Activated gamma-delta T cell treated with Interleukin-2 at 50 U/mL for 16 hours (primary cell): ENCODE measurements at places on chromosomes 3 and 15.

DNA sequence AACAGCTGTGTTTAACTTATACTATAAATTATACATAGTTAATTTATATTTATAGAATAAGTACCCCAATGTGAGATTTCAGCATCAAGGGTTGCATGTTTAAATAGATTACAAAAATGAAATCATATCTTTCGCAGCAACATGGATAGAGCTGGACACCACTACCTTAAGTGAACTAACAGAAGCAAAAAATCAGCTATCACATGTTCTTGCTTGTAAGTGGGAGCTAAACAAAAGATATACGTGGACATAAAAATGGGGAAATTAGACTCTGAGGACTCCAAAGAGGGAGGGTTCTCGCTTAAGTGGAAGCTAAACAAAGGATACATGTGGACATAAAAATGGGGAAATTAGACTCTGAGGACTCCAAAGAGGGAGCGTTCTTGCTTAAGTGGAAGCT, 626.5 kb upstream of the DPPA4 start:
- DNase-seq = no peak

DNA sequence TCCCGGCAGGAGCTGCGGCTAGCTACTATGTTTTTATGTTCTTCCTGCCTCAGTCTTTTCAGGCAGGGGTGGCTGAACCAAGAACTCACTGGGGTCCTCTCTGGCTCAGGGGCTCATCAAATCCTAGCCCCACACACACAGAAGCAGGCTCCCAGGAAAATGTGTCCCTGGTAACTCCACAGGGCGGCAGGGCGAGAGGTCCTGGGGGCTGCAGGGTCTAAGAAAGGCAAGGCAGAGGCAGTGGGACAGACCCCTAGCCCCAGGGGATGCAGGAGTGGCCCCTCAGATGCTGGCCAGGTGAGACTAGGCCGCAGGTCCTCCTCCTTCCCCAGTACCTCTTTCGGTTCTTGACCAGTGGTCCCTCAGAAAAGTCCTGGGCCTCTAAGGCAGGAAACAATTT, 48.9 kb downstream of the PTH1R start:
- DNase-seq = no peak

GRCh38 chr3:64385277-64385676, 160.0 kb upstream of the PRICKLE2 start:
- no peak for DNase-seq

DNA sequence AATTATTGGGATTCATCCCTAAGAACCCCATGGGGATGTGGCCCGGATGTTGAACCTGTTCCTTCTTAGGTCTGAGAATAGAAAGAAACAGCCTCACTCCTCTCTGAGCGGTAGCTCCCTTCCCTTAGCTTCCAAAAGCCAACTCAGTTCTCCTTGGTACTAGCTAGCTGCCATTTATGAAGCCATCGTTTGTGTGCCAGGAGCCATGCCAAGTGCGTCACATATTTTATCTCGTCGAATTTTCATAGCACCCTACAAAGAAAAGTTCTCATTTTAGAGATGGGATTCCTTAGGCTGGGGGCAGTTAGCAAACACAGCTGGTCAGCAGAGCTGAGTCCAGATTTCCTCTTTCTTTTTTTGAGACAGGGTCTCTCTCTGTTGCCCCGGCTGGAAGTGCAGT, 45.4 kb upstream of the GLCE start:
- no peak for DNase-seq

- no peak for DNase-seq
Measured at GRCh38 chr15:78127882-78128281, 3.4 kb downstream of the CIB2 start.
